WTC11 (cell line): ENCODE measurements at places on chromosomes 16 and 17.
A peak's percentile ranks its signal among the peaks of the same experiment; 100 is the strongest.

DNA sequence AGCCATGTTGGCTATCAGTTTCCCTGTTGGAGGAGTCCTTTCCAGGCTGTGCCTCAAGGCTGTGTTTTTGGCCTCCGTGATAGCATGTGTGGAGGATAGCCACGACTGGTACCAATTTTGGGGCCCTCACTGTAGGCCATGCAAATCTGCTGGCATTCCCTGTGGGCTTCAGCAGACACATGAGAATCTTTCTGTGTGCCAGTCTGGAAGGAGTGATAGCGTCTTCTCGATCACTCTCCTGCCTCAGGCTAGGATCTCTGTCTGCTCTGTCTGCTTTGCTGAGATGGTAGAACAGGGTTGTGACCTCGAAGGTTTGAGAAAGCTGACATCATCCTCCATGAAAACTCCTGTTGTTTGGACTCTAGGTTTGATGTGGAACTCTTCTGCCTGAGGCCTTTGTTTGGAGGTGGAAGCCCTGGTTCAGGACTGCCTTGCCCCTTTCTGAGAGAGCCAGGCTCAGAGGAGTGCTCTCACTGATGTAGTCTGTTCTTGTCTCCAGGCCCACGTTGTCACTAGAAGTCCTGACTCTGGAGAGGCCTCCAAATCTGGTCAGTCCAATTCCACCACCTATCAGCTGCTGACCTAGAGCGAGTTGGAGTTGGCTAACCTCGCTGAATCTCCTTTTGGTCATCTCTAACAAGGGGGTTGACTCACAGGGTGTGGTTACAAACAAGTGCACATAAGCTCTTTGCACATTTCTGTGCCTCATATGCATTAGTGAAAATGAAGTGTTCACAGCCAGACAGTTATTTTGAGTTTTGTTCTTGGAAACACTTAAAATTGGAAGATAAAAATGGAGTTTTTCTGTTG is 12.1 kb upstream of the EDC4 start:
- no peak for DNase-seq

DNA sequence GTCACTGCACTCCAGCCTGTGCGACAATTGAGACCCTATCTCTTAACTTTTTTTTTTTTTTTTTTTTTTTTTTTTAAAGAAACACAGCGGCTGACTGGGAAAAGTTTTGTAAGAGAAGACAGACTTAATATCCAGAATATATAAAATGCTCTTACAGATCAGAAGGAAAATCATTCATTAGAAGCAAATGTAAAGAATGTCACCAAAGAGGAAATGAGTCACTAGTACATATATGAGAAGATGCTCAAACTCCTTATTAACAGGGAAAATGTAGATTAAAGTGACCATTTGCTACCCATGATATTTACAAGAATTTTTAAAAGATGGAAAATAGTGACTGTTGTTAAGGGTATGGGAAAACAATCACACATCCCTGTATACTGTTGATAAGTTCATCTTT is 48.9 kb downstream of the RABEP1 start:
- DNase-seq: no peak

GRCh38 chr16:1938316-1938715 is 4.7 kb downstream of the MSRB1 start:
- no peak for DNase-seq

GRCh38 chr16:57533431-57534336 is 2.7 kb downstream of the CCDC102A start:
- DNase-seq: peak; percentile 7
